Activated CD8-positive, alpha-beta memory T cell treated with anti-CD3 and anti-CD28 coated beads, Interleukin-2, amount 50 U/mL, for 4 hours (primary cell): ENCODE measurements at places on chromosomes 3 and 15.

DNA sequence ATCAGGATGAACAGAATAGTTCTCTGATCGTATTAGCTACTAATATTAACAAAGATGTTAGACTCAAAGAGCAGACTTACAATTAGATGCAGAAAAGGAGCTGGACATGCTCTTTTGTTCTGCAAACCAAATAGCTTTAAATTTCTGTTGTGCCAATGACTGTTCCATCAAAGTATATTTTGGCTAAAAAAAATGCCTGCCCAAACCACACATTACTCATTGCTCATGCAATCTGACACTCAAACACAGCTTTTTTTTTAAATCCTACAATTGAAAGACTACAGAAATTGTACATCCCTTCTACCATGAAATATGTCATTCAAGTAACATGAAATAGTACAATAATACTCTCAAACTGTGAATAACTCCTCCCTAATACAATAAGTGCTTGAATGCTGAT, 48.6 kb downstream of the SHOX2 start:
- no peak for DNase-seq

GRCh38 chr3:172194702-172195406, 155.5 kb downstream of the FNDC3B start:
- DNase-seq, result no peak

- no peak for DNase-seq
Measured at GRCh38 chr3:109275702-109276293, 40.5 kb downstream of the DPPA2 start.

GRCh38 chr3:195154111-195154791, 116.7 kb downstream of the XXYLT1 start:
- no peak for DNase-seq

- DNase-seq, result no peak
Measured at GRCh38 chr3:16343101-16343500, 78.1 kb downstream of the OXNAD1 start.

DNA sequence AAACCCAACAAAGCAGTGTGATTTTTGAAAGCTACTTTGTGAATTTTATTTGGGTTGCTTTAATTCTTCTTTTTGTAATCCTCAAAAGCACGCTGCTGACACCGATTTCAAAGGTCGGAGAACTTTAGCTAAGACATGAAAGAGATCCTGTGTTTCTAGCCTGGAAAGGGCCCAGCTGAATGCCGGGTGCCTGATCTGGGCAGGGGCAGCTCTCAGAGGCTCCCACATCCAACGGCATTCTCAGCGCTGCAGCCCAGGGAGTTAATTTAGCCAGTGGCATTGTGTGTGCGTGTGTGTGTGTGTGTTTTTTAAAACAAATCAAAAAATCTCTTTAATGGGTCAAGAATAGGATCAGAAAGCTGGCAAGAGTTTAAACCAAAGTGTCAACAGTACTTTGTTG, 6.6 kb downstream of the RBP1 start:
- DNase-seq, result no peak

GRCh38 chr3:88954853-88955252, 152.6 kb upstream of the EPHA3 start:
- DNase-seq, result no peak

GRCh38 chr15:63277893-63278456, 570 bp downstream of the APH1B start:
- no peak for DNase-seq

- no peak for DNase-seq
Measured at GRCh38 chr3:67558426-67558825, 96.0 kb downstream of the SUCLG2 start.

DNA sequence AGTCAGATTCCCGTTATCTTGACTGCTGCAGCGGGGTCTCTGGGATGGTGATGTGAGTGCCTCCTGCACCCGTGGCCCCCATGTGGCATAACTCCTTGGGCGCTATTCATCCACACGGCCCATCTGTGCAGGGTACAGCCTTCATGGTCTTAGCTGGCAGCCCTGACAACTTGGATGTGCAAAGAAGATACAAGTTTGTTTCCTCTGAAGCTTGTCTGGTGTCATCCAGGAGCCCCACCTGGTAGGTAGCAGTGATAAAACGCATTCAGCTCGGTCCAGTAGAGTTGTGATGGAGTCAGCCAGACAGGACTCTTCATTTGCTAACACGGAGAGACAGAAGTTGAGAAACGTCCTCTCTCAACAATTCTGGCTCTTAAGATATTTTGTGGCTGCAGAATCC, 53.3 kb downstream of the CORO2B start:
- no peak for DNase-seq

DNA sequence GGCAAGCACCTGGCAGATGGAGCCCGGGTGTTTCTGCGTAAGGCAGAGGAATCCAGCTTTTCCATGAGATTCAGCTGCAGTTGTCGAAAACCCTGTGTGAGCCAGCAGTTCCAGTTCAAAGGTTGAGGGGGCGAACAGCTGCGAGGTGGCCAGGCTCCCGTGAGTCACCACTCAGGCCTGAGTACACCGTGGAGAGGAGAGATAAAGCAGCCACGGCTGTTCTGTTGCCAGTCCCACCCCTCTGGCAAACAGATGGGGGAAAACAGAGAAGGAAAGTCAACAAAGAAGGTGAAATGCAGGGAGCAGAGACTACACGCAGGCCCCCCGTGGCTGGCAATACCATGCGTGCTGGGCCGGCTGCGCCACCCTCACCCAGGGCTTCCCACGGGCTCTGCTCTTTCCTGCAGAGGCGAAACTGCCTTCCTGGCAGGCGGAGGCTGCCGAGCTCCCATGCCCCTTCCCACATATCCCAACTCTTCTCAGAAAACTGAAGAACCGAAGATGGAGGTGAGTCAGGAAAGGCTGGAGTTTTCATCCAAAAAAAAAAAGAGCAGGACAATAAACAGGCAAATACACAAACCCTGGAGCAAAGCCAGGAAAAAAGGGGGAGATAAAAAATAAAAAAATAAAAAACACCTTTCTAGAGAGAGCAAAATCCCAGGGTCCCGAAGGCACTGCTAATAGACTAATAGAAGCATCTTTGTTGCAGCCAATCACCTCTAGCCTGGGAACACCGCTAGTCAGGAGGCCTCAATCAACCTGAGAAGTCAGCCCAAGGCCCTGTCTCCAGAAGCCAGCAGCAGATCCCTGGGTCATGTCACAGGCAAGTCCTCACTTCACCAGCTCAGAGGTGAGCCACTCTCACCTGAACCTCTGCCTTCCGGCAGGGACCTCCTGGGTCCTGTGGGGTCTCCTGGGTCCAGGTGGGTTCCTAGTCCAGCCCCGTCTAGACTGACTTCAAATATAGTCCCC, 37.7 kb downstream of the FAM174B start:
- DNase-seq, result no peak

GRCh38 chr3:133445108-133445507, 45.3 kb downstream of the BFSP2 start:
- no peak for DNase-seq

GRCh38 chr15:23857028-23857641, 170.0 kb upstream of the NDN start:
- no peak for DNase-seq

GRCh38 chr3:151879679-151880415, 6.4 kb downstream of the SUCNR1 start:
- no peak for DNase-seq

DNA sequence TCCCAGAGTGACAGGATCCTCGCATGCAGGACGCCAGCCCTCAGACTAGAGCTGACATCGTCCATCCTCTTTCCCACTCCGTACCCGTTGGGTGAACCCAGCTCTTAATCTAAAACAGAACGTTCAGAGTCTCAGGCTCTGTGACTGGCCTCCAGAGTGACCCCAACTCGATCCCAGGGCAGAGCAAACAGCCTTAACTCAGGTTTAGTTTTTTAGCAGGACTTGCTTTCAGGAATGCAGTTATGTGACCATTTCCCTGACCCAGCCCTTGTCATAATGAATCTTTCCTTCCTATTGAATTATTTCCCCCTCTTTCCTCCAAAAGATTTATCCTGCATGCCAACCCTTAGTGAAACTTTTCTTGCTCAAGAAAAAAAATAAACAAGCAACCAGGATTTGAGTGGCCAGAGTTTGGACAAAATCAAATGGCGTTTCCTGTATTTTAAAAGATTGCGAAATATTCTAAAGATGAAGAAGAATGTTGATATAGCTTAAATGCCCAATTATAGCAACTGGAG, 47.8 kb upstream of the RARB start:
- DNase-seq, result no peak

- no peak for DNase-seq
Measured at GRCh38 chr15:80182611-80183261, 29.9 kb downstream of the FAH start.

GRCh38 chr3:32240159-32240545, 1.7 kb downstream of the CMTM8 start:
- DNase-seq, result peak; percentile 33

- no peak for DNase-seq
Measured at GRCh38 chr3:177770383-177771230, 573.3 kb upstream of the TBL1XR1 start.

- no peak for DNase-seq
Measured at GRCh38 chr3:161016417-161017313, 88.5 kb downstream of the B3GALNT1 start.

DNA sequence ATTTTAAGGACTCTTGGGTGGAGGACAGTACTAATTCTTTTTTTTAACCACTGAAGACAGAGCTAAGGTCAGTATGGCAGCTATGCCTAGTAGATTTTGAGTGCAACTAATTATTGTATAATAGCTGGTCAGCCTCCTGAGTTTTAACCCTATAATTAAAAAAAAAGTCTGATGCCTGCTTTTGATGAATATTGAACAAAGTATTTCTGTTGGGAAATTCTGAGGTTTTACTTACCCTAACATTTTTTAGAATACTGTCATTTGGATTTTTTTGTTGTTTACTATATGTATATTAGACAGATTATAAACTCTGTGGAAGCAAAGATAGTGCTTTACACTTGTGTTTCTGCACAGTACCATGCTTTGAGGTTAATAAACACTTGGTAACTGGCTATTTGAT, 20.8 kb downstream of the TCF12 start:
- no peak for DNase-seq

- DNase-seq, result no peak
Measured at GRCh38 chr15:52288051-52288942, 7.3 kb downstream of the MYO5C start.

DNA sequence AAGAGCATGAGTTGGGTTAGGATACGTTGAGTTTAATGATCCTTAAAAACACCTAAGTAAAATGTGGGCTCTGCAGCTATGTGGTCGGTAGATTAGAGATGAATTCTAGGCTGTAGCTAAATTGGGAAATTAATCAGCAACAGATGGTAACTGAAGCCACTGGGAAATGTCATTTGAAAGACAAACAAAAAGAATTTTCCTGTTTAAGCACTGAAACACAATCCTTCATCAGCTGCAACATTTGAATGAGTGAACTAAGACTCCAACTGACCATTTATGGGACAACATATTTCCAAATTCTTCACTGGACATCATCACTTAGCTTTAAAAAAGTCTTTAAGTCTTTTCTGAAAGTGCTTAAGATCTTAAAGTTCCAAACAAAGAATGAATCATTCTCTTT, 226.9 kb downstream of the ZNF385D start:
- no peak for DNase-seq

- no peak for DNase-seq
Measured at GRCh38 chr3:194212161-194212844, 76.4 kb downstream of the HES1 start.

DNA sequence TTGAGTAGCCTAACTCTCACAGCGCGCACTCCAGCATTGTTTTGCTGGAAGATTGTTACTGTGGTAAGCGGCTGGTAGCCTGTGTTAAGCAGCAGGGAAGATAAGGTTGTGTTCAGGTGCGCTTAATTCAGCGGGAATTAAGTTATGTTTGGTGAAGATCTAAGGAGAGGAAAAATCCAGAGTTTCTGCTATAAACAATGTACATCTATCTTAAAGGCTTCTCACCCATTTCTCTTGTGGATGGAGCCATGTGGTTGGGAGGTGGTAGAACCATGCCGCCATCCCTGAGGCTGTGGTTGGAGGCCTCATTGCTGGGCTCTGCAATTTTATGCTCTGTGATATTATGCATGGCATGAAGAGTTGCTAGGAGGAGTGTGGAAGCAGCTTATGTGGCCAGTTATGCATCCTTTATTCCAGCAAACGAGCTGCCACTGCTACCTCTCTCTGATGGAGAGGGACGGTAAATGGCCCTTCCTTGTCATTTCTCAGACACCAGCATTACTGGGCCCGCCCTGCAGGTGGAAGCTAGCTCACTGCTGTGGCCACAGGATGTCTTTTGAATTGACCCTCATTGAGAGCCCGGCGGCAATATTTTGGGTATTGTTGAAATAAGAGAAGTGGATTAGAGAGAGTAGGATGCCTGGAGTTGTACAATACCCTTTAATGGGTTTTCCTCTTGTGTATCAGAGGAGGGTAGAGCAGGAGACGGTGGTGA, 1.3 kb downstream of the MINAR1 start:
- DNase-seq, result no peak

DNA sequence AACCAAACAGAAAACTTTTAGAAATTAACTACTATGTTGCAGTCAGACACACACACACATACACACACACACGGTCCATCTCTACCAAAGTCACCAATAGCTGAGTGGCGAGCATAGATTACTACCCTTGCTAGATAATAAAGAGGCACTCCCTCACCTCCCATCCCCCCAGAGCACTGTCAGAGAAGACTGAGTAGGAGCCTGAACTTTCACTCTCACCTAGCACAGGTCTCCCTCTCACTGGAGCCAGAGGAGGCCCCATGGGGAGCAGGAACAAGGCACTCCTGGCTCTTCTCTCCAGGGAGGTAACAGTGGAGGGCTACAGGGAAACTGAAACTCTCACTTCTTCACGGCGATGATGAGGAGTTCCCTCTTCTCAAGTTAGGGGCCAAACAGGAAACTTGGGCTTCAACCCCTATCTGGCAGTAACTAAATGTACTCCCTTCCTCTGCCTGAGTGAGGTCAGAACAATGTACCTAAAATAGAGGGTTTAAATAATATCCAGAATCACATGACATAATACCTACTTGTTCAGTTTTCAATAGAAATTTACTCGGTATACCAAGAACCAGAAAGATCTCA, 975.3 kb upstream of the GBE1 start:
- DNase-seq, result no peak

DNA sequence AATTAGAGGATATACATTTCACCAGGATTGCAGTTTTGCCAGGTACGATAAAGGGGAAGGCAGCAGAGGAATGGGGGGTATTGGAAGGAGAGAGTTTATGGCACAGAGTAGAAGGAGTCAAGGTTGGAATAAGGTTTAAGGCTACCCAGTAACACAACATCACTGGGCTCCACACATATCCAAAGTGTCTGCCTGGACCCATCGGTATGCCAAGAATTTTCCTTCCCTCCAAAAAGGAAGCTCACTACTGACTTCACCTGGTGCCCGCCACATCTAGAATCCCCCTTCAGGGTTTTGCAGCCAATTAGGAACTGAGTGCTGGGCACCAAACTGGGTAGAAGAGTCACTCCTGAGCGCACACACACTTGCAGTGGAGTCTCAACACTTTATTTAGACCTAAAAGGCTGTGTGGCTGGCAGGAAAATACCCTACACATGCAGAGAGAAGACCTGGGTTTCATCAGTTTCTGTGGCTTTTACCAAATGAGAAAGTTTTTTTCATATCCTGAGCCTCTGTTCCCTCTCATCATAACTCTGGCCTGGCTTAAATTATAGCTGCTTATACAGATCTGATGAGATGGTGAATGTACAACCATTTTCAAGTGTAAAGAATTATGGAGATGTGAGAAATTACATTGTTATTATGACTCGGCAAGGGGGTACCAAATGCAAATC, 190.8 kb upstream of the LPP start:
- DNase-seq, result no peak

GRCh38 chr15:84681831-84682230, 23.8 kb upstream of the NMB start:
- DNase-seq, result no peak
